AG04450 (cell line): ENCODE measurements at places on chromosomes 2 and 18. TPM values are rescaled to one million over a fixed set of nuclear protein-coding genes. Genes with fewer than 3 reads are reported as not detected.

Gene RAX
- polyA plus RNA-seq = not detected in 2 replicates

Gene PJVK
- 2.1 and 3.4 TPM in 2 replicates for polyA plus RNA-seq

Gene LONRF2
- 0.83 and 0.98 TPM in 2 replicates for polyA plus RNA-seq

Gene ARHGAP15
- polyA plus RNA-seq = not detected in 2 replicates

Gene RRM2
- polyA plus RNA-seq = 13.7 and 21.7 TPM in 2 replicates

Gene SCN9A
- polyA plus RNA-seq = 39.9 and 56.8 TPM in 2 replicates

Gene RPIA
- polyA plus RNA-seq = 9.4 and 10.9 TPM in 2 replicates

Gene SOX11
- 2.3 and 2.8 TPM in 2 replicates for polyA plus RNA-seq

Gene C2orf81
- polyA plus RNA-seq = 0.16 TPM in 2 replicates

Gene KCNJ3
- polyA plus RNA-seq = not detected in 2 replicates

Gene SPR
- 17.5 TPM in 2 replicates for polyA plus RNA-seq

Gene DSG1
- polyA plus RNA-seq = not detected in 2 replicates

GRCh38 chr2:173472112-173472511, 117.4 kb downstream of the CDCA7 start:
- DNase-seq = no peak

- peak; percentile 63 for DNase-seq
Measured at GRCh38 chr2:216774620-216775019, 79.3 kb upstream of the IGFBP5 start.

DNA sequence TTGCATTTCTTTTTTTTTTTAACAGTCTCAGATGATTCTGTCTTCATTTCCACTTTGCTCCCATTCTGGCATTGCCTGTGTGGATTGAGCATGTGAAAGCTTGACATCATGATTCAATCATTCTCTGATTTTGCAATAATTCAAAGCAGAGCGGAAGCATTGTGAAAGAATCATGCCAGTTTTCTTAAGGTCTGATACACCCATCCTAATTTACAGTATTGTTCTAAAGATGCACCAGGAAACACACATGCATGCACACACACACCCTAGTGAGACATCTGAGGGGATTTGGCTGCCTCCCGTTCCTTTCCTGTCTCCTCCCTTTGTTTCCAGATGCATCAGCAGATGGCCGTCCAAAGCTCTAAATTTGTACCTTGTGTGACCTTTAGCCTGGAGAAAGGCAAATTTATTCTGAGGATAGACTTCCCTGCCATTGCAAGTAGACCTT, 97.3 kb downstream of the FMNL2 start:
- DNase-seq = no peak

GRCh38 chr2:611519-611918, 65.7 kb downstream of the TMEM18 start:
- DNase-seq = no peak

DNA sequence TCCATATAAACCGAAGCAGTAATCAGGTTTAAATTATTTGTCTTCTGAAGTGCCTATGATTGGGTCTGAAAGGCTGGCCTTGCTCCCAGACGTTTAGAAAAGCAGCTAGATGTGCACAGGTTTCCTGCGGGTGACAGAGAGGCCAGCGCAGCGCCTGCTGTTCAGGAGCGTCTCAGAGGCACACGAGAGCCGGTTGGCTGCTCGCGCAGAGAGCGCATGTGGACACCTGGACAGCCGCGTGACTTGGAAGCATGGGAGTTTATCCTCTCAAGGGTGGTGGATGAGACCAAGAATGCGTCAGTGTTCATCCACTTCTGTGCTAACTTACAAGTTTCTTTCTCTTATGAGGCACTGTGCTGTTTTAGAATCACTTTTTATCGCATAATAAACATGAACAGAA, 303.7 kb downstream of the PTGR3 start:
- no peak for DNase-seq

GRCh38 chr2:191653667-191654391, 24.1 kb upstream of the NABP1 start:
- DNase-seq = no peak

DNA sequence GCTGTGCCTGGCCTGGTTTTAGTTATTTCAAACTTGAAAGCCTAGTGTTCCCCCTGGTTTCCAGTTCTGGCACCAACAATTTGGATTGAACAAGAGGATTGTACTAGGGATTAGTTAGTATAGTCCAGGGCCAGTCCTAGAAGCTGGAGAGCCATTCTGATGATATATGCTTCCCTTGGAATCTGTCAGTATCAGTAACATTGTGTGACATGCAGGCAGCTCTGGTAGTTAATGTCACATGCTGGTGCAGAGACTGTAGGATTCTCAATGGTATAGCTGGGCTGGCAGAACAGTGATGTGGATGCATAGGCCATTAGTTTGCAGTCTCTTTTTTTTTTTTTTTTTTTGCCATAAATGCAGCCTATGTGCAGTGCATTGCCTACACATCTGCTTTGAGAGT, 3.6 kb downstream of the MGAT5 start:
- no peak for DNase-seq

- DNase-seq = no peak
Measured at GRCh38 chr2:29227935-29228675, 112.9 kb downstream of the CLIP4 start.

DNA sequence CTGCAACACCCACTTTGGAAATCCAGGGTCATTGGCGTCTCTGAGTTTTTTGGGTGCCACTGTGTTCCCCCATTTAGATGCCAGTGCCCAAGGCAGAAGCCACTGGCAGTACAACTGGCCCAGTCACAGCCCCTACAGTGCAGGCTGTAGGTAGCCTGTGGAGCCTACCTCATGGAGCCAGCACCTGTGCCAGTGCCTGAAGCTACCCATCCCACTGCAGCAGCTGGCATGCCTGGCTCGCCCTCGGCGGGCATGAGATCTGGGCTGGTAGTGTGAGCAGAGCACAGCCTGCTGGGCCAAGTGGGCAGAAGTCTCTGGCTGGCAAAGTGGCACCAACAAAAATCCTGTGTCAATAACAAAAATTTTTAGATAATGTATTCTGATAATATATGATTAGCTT, 1111.4 kb upstream of the NXPH2 start:
- no peak for DNase-seq

- no peak for DNase-seq
Measured at GRCh38 chr2:107548216-107548615, 278.5 kb upstream of the RGPD4 start.

GRCh38 chr2:238634701-238635357, 208.1 kb downstream of the ASB1 start:
- no peak for DNase-seq

GRCh38 chr2:64453770-64454385, at the start of gene LGALSL:
TSS of gene LGALSL (plus strand) at chr2:64454162. CDS start at chr2:64454546, 384 bp downstream.
- DNase-seq = no peak

GRCh38 chr18:37249171-37249886, 316.3 kb downstream of the CELF4 start:
- no peak for DNase-seq

DNA sequence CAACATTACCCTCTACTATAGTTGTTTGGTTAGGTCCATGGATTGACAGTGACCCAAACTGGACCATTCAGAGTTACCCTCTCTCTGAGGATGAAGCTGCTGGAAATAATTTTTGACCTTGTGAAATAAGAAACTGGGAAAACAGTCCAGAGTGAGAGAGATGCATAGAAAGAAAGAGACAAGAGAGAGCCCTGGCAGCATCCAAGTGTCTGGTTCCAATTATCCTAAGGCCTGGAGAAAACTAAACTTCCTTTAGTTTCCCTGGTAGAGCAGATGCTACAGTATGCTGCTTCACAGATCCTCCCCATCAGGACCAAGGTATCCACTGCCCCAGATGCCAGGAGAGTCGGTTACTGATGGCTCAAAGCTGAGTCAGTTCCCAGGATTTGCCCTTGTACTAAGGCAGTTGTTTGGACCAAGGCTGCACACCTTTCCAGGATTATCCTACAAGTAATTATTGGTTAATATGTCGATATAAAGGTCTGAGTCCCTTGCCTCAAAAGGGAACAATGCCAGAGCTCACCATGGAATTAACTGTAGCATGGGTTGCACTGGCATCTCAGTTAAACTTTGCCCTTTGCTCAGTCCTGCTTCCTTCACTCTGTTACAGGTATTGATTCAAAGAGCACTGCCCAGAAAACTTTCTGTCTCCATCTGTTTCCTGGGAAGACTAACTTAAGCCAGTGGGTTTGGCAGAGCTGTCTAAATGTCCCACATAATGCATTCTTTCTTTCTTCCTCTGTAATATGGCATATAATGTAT, 14.6 kb upstream of the CHN1 start:
- DNase-seq = no peak

DNA sequence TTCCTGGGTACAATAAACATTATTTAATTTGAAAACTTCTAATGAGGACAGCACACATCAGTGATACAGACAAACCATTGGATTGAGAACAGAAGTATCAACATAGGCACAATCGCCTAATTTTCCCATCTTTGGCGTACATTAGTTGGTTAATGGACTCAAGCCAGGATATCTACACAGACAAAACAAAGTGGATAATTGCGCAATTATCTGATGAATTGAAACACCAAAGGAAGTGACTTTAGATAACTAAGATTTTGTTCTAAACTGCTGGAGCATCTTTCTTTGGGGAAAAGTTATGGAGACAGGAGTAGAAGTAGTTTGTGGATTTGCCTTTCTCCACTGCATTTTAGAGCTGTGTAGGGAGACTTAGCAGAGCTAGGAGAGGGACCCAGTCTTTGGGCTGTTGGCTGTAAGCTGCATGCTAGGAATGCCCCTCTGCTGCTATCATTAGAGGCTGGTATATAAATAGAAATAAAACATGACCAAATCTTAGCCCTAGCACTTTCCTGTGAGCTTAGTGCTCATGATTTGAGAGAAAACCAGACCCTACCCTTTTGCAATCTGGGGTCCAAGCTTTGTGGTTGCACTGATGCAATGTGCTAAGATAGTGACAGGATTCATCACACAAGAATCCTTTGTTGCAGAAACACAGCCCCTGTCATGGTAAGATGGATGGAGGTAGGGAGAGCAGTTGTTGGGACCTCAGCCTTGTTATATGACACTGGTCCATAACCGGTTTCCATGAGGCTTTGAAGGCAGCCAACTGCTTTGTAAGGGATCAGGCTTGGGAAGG, 264.5 kb upstream of the PIK3C3 start:
- no peak for DNase-seq

- DNase-seq = no peak
Measured at GRCh38 chr2:96985181-96985945, 1.0 kb downstream of the FAM178B start.

GRCh38 chr2:176763130-176763529, 449.5 kb upstream of the HNRNPA3 start:
- DNase-seq = no peak

GRCh38 chr18:63152791-63153190, 166.8 kb downstream of the BCL2 start:
- DNase-seq = no peak

- no peak for DNase-seq
Measured at GRCh38 chr2:64581777-64582539, 57.8 kb downstream of the AFTPH start.

- DNase-seq = no peak
Measured at GRCh38 chr2:238573916-238574315, 147.2 kb downstream of the ASB1 start.

GRCh38 chr2:207801259-207801658, 31.6 kb upstream of the FZD5 start:
- DNase-seq = no peak

- DNase-seq = no peak
Measured at GRCh38 chr18:36329684-36330434, 32.3 kb downstream of the FHOD3 start.

DNA sequence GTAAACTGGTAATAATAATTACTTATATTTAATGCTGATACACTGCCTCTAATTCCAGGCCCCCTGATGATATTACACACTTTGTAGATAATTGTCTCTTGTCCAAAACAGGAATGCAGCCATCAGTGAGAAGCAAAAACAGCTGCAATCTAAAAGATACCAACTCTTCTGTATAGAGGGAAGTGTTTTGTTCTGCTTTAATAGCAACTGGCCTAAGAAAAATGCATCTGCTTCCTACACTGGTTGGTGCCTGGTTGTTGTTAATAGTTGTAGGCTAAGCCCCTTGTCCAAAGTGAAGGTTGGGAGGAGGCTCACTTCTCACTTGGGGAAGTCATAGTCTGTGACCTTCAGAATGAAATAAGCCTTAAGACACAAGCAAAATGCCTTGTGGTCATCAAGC, 332.0 kb downstream of the ZNF521 start:
- no peak for DNase-seq

GRCh38 chr2:225763711-225764110, 364.2 kb downstream of the NYAP2 start:
- no peak for DNase-seq

DNA sequence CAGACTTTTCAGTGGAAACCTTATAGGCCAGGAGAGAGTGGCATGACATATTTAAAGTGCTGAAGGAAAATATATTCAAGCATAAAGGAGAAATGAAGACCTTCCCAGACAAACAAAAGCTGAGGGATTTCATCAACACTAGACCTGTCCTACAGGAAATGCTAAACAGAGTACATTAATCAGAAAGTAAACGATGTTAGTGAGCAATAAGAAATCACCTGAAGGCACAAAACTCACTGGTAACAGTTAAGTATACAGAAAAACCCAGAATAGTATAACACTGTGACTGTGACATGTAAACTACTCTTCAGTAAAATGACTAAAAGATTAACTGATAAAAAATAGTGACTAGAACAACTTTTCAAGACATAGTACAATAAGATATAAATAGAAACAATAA, 87.4 kb downstream of the ATP8B1 start:
- no peak for DNase-seq

DNA sequence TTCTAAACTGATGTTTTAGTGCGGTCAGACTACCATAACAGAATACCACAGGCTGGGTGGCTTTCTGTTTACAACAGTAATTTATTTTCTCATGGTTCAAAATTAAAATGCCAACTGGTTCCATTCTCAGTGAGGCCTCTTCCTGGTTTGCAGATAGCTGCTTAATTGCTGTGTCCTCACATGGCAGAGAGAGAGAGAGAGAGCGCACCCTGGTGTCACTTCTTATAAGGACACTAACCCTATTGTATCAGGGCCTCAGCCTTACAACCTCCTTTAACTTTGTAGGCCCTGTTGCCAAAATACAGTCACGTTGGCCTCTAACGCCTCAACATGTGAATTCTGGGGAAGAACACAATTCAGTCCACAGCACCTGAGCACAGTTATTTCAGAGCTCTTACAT, 37.5 kb upstream of the ZNF385B start:
- DNase-seq = no peak

DNA sequence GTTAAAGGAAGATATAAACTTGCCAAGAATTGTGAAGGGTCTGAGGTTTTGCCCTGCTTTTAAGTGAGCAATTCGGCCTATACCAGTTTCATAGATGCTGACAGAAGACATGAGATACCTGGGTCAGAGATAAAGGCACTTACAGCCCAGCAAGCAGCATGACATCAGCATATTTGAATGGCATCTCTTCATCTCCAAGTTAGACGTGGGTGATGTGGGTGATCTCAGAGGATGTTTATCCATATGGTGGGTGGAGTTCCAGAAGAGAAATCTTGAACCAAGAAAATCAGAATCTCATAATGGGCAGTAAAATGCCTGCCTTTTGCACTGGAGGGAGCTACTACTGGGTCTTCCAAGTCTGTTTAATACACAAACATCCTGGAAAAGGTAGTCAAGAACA, 44.7 kb downstream of the GYPC start:
- DNase-seq = no peak

GRCh38 chr18:369224-370015, 101.6 kb upstream of the THOC1 start:
- no peak for DNase-seq

- DNase-seq = no peak
Measured at GRCh38 chr2:43174368-43174916, 52.0 kb downstream of the ZFP36L2 start.
